Activated T-cell treated with anti-CD3 and anti-CD28 coated beads for 48 hours (primary cell): ENCODE measurements at places on chromosomes 7 and 10.
A peak's percentile ranks its signal among the peaks of the same experiment; 100 is the strongest.

DNA sequence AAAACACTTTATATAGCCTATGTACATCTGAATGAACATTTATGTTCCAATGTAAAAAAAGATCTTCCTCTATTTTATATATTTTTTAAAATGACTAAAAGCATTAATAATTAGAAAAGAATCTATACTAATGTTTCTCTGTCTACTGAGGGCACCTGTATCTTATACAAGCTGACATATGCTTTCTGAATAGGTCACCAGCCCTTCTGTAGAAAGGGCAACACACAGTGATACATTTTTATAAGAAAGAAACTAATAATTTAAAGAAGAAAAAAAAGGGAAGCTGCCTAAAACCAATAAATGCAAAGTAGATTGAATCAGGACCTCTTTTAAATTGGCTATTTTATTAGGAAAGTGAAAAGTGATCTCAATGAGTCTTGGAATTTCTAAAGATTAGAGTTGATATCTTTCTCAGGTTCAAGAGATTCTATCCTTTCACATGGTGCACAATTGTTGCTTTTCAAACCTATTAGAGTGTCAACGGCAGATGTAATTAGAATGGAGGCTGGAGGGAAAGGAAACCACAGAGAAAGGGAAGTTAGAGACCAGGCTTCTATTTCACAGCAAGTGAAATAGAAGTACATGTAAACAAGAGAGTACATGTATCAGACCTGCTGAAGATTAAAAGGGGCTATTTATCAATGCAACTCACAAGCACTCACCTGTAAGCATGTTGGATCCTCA lies 6.3 kb downstream of the MTPN start:
- no peak for DNase-seq

DNA sequence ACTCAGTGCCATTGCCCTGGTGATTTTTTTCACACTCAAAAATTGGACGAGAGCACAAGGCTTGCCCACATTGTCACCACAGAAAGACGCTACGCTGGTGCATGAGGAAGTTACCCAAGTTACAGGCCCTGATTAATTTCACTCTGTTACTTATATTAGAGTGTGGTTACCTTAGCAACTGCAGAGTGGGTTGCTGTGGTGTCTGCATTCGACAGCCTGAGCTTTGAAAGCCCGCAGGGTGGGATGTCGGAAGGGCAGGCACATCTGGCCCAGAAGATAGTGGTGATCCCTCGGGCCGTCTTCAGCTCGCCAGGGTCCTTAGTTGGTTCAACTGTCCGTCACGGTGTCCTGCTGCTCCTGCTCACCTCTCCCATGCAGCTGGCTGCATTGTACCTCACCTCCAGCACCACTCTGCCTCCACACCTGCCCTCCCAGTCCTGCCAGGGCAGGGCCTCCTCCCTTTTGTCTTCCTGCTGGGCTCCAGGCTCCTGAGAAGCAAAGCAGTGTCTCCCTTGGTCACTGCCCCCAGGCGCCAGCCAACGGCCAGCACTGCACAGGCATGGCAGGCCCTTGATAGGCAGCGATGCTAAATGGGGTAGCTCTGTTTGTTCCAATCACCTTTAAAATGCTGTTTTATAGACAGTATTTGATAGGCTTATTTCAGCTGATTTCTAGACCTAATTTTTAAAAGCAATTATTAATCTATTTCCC lies 167.2 kb downstream of the EBF3 start:
- DNase-seq: no peak

DNA sequence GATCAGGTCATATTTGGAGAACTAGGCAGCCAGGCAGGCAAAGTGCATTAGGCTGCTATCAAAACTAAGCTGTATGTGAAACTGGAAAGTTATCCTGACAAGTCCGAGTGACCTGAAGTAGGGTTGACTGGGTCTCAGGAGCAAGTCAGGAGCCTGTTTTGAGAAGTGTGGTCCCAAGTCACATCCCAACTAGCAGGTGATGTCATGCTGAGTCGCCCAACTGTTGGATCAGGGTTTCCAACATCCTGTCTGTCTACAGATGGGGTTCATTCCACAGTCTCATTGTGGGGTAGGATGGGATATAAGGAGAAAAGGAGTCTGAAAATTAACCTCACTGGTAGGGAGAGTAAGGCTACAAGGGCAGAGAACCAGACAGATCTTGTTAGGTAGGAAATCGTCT lies 27.0 kb downstream of the SLC26A4 start:
- DNase-seq: no peak

- no peak for DNase-seq
Measured at GRCh38 chr7:96424411-96424810, 102.5 kb upstream of the SLC25A13 start.

DNA sequence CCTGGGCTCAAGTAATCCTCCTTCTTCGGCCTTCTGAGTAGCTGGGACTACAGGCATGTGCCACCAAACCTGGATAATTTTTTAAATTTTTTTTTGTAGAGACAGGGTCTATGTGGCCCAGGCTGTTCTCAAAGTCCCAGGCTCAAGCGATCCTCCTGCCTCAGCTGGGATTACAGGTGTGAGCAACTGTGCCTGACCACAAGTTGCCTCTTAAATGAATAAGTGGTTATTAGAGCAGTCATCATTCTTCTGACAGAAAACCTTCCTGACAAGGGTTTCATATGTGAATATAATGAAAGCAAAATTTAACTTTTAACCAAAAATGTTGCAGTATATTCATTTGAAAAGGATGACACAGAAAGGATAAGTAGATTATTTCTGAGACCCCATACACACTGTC lies 532.5 kb downstream of the GRM8 start:
- DNase-seq: no peak

DNA sequence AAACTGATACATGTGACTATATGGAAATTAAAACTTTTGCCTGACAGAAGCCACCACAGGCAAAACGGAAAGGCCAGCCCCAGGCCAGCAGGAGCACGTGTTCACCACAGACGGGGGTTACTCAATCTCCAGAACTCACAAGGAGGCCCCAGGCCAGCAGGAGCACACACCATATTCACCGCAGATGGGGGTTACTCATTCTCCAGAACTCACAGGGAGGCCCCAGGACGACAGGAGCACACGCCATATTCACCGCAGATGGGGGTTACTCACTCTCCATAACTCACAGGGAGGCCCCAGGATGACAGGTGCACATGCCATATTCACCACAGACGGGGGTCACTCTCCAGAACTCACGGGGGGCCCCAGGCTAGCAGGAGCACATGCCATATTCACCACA lies 61.5 kb downstream of the NKX6-2 start:
- no peak for DNase-seq

GRCh38 chr10:20100171-20100570 lies 283.9 kb downstream of the PLXDC2 start:
- DNase-seq: no peak

GRCh38 chr7:24555184-24555583 lies 18.1 kb upstream of the PALS2 start:
- DNase-seq: no peak

DNA sequence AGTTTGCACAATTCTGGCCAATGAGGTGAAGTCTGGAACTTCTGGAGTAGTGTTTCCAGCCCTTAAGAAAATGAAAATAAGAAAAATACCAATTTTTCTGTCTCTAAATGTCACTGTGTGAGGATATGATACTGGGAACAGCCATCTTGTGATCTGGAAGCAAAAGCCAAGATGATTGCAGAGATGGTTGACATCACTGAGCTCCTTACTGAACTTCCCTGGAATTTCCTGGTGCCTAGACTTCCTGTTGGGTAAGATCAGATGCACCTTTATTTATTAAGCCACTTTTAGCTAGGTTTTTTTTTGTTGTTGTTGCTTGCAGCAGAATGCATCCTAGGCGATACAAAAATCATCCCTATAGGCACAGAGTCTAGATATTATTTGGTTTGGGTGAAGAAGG lies 27.3 kb upstream of the INHBA start:
- no peak for DNase-seq

DNA sequence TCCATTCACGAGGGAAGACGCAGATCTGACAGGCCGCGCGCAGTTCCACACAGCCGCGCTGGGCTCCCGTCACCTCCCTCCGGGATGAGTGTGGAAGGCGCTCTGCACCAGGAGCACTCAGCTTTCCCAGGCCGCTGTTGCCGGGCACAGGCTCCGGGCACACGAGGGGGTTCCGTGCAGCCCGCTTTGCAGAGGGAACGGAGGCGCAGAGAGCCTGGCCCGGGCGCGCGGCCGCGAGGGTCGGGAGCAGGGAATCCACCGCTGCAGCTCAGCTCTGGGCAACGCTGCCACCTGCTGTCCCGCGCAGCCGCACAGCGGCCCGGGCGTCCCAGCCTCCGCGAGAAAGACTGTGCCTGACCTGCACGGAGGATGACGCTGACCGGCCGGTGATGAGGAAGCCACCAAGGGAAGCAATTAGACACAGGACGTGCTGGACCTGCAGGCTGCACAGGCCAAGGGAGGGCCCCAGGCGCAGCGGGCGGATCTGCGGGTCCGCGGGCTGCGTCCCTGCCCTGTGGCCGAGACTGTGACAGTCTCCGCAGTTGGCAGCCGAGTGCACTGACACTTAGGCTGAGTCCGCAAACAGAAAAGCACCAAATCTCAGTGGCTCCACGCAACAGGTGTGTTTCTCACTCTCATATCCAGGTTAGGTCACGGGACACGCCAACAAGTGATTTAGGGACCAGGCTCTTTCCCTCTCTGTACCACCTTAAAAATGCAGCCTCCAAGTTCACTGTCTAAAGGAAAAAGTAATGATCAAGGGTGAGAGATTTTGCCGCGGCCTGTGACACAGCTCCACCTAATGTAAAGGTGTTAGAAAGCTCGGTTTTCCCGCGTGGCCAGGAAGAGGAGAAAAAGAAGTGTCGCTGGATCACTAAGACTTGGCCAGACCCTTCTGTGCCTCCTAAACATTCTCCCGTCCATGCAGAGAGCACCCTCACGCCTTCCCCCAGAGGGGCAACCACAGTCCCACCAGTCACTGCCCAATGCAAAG lies 94.5 kb downstream of the SEC61G start:
- peak; percentile 21 for DNase-seq

DNA sequence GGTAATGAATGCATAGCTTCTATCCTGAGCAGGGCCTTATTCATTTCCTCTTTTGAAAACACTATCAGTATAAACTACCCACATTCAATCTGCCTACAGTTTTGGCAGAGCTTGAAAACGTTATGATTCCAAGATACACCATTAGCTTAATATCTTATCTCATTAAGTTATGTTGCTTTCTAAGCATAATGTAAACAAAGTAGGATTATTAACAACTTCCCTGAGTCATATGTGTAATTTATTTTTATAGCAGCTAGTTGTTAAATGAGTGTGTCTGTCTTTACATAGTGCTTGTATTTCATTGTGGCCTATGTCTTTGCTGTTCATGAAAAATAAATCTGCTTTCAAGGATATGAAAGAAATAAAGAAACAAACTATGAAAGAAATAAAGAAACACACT lies 106.2 kb upstream of the DLX6 start:
- DNase-seq: no peak

- DNase-seq: no peak
Measured at GRCh38 chr10:2658780-2659179, 408.6 kb upstream of the PFKP start.

GRCh38 chr7:103996639-103997038 lies 7.2 kb upstream of the RELN start:
- no peak for DNase-seq

GRCh38 chr7:136256491-136256890 lies 279.3 kb upstream of the MTPN start:
- no peak for DNase-seq

DNA sequence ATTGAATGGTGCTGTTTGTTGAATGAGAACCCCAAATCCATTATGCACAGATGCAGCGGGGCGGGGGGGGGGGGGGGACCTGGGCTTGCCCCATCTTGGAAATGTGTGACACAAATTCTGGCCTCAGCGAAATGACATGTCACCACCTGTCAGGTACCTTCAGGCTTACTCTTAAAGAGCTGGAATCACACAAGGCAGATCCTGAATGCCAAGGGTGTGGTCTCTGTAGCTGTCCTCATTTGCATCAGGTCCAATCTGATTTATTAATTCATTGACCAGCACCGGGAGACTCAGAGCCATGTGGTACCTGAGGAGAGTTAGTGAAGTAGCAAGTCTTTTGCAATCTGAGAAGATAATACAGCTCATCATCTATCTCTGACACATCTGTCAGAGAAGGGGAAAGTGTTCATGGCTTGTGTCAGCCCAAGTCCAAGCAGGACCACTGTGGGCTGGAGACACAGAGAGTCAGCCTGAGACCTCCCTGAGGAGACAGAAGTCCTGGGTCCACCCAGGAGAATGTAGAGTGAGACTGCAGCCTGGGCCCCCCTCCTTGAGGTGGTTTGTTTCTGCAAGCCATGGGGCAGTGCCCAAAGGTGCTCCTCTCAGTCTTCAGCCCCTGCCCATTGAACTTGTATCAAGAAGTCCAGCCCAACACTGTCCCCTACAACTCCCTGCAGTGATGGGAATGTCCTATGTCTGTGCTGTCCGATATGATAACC lies 46.7 kb downstream of the ADCYAP1R1 start:
- no peak for DNase-seq

GRCh38 chr7:66682350-66683093 lies 53.8 kb downstream of the KCTD7 start:
- DNase-seq: no peak

DNA sequence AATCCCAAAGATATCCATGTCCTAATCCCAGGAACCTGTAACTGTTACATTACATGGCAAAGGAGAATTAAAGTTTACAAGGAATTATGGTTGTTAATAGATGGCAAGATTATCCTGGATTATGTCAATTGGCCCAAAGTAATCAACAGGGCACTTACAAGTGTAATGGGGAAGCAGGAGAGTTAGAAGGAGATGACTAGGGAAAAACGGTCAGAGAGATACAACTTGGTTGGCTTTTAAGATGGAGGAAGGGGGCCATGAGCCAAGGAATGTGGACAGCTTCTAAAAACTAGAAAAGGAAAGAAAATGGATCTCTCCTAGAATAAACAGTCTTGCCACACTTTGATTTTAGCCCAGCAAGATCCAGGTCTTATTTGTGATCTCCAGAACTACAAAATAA lies 3.3 kb downstream of the JMJD1C start:
- DNase-seq: no peak

DNA sequence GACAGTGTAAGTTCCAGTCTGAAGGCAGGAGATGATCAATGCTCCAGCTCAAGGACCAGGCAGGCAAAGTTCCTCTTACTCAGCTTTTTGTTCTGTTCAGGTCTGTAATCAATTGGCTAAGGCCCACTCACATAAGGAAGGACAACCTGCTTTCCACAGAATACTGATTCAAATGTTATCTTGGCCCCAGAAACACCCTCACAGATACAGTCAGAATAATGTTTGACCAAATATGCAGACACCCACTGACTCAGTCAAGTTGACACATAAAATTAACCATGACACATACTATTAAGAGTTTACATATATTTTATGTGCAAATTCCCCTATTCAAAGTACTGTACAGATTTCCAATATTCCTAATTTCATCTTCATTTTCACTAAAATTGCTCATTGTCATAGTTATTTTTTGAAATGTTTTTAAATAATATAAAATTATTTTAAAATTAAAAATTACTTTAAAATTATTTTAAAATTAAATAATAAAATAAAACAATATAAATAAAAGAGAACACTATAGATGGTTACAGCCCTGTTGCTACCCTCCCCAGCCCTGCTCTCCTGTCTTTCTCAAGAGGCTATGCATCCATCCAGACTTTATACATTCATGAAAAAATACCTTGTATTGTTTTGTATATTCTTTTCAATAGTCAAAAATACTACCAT lies 59.4 kb downstream of the RAB11FIP2 start:
- DNase-seq: no peak

GRCh38 chr10:94037286-94037685 lies 43.6 kb downstream of the PLCE1 start:
- no peak for DNase-seq

GRCh38 chr7:130891254-130892094 lies 157.5 kb upstream of the KLF14 start:
- no peak for DNase-seq
